NCI-H187 treated with DMSO at 0.1 percent for 48 hours (cell line): ENCODE measurements at places on chromosomes 12 and 14.

DNA sequence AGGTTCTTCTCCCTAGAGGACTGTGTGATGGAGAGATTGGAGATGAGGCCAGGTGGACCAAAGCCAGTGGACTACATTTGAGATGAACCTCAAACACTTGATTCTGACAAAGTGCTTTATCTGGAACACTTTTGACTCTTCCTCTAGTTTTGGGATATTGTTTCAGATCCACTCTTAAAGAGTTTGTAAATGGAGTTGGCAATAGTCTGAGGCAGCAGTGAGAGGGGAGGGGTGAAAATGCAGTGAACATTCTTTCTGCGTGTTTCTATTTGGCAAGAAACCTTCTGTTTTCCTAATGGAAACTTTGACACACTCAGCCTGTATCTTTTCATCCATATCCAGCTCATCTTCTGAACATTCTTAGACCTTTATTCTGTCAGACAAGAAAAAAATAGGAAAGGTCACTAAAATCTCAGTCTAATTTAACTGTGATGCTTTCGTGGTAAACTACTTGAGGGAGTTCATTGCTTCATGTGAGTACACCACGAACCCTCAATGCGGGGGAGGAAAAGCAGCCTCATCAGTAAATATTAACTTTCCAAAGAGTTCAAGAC is 57.4 kb upstream of the KCNJ8 start:
- DNase-seq: no peak

DNA sequence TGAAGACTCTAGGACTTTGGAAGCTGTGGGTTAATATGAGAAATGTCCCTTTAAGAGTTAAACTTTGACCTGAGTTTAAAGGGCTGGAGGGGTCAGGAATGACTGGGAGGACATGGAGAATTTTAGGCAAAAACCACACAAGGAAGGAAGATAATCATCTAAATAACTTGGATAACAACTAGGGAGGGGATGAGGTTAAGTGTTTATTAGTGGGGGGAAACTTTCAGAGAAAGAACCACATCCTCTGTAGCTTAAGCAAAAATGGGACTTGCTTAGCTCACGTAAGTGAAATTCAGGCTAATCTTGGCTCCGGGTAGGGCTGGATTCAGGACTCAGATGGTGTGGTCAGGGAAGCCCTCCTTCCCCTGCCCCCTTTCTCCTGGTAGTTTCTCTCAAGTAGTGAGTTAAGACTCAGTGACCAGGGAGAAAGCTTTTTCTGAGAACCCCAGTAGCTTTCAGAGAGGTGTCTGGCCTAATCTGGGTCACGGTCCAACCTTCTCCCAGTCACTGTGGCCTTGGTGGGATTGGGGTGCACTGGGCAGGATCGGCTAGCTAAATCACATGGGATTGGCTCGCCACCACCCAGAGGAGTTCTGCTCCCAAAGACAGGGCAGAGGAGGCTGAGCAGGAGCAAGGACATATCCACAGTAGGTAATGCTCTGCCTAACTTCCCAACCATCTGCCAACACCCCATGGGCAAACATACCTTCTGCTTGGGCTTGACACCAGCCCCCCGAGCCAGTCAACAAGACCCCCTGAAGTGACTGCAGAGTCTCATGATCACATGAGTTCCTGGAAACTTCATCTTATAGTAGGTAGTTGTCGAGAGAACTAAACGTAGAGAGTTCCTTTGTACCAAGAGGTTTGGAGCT is 52.8 kb downstream of the ARF6 start:
- DNase-seq: no peak

GRCh38 chr14:67263499-67264149 is 22.4 kb downstream of the PALS1 start:
- DNase-seq: no peak

GRCh38 chr14:61671082-61671481 is 24.2 kb upstream of the HIF1A start:
- DNase-seq: no peak

GRCh38 chr14:51552275-51552674 is 99.4 kb upstream of the FRMD6 start:
- no peak for DNase-seq

DNA sequence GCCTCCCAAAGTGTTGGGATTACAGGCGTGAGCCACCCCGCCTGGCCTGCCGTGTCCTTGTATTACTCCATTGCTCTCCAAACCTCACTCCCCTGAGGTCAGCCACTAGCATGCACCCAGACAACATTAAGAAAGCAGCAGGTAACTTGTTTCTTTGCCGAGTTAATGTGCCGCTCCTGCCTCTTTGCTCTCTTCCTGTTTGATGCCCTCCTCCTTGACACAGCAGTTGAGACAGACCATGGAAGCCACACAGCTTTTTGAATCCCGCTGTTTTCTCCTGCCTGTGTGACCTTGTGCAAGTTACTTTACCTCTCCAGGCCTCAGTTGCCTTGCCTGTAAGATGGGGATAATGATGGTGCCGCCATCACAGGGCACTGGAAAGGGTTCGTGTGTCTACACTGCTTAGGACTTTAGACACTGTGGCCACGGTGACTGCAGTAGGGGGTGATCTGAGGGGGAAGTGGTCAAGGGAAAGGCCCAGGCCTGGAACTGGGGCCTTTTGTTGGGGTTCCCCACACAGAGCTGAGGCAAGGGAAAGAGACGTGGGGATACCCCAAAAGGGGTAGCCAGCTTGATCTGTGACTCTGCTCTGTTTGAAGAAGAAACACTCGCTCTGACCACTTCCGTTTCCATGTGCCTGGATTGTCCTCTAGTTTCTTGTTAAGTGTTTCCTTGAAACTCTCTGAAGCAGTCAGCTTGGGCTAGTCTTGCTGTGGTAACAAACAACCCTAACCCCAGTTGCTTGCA is 69.3 kb downstream of the RIN3 start:
- DNase-seq: no peak

DNA sequence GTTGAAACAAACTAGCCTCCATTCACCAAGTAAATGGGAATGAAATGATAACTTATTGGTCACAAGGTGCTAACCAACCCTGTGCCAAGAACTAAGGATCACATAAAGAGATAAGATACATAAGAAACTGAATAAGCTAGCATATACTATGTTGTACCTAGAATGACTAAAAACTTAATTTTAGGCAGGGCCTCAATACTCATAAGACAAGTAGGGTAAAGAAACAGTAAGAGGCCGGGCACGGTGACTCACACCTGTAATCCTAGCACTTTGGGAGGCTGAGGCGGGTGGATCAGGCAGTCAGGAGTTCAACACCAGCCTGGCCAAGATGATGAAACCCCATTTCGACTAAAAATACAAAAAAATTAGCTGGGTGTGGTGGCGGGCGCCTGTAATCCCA is 17.7 kb downstream of the GDF11 start:
- DNase-seq: no peak

DNA sequence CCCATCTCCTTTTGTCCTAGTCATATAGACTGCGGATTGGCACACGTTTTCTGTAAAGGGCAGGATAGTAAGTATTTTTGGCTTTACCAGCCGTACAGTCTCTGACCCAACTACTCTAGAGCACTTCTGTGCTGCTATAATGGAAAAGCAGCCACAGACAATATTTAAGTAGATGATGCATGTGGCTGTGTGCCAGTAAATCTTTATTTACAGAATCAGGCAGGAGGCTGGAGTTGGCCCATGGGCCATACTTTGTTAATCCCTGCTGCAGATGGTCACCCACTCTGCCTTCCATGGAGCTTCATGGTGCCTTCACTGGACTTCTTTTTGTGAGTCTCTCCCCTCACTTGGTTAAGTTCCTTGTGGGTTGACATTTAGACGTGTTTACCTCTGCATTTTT is 584.5 kb upstream of the TBX3 start:
- no peak for DNase-seq

DNA sequence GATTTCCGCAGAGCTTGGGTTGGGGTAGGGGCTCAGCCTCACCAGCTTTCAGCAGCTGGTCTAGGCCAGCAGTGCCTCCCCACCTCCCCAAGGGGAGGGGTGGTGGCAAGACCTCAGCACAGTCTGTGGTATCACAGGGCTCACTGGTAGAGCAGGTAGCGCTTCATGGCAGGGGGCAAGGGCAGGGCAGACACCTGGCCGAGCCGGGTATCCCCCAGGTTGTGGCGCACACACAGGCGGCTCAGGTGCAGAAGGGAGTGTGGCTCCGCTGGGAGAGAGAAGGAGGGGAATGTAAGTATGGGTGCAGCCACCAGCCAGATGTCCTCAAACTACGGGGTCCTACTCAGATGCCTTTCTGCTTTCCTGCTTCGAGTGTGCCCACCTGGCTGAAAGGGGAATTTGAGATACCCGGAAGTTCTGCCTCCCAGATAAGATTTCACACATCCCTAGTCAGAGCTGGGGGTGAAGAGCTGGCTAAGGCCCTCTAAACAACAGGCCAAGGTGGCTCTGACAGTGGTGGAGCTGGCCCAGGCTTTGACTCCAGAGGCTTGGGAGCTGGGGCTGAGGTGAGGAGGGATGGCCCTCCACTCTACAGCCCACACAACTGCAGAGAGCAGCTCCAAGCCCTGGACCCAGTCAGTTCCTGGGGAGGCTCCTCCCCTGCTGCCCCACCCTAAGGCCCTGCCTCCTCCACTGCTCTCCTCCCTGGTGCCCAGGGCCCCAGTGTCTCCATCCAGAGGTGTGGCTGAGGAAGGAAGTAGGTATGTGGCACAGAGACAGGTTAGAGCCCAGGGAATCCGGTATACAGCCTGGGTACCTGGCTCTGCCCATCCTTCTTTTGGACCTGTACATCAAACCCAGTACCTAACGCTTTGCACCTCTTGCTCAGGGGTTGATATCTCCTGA is 1.8 kb downstream of the SPSB2 start:
- DNase-seq: no peak

DNA sequence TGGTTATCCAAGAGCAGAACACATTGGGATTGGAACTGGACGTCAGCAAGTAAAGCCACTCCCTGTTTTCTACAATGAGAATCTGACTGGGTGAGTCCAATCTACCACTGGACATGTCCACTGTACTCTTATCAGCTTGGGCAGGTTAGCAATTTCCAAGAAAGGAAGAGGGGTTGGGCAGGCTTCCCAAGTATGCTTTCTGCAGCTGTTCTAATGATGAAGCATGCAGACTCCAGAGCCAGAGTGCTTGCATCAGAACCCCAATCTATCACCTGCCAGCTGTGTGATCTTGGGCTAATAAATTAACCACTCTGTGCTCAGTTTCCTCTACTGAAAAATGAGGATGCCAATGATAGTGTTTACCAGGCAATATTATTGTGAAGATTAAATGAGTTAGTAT is 92.0 kb downstream of the EMP1 start:
- DNase-seq: no peak

GRCh38 chr14:100785626-100786025 is 40.3 kb upstream of the MEG3 start:
- DNase-seq: no peak

DNA sequence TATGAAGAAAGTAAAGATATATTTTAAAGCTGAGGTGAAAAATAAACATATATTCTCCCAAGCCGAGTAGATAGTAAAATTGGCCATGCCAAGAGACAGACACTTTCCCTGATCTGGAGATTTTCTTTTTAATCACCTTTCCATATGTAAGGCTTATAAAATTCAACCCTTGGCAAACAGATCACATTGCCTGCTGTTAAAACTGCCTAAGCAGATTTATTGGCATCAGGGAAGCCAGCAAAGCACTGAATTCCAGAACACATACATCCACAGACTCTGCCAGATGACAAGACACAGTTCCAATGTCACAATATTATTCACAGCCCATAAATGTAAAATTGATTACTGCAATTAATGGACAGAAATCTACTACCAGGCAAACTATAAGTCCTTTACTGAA is 78.2 kb upstream of the GARIN2 start:
- no peak for DNase-seq

- no peak for DNase-seq
Observed at GRCh38 chr12:32110942-32111341, 4.3 kb downstream of the BICD1 start.

DNA sequence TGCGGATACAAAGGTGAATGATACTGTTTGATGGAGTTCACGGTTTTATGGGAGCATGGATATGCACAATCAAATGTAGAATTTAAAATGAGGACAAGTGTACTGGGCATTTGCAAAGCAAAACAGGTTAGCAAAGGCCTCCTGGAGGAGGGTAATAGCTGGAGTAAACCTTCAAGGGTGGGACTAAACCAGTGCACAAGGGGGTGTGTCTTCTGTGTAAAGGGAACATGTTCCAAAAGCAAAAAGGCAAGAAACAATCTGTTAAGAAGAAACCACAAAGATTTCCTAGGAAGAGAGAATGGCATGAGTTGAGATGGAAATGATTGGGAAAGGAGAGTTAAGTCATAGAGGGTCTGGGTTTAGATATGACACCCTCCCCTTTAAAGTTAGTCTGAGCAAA is 109.2 kb upstream of the SLCO1C1 start:
- no peak for DNase-seq

- no peak for DNase-seq
Observed at GRCh38 chr14:99435327-99435726, 45.3 kb downstream of the SETD3 start.

DNA sequence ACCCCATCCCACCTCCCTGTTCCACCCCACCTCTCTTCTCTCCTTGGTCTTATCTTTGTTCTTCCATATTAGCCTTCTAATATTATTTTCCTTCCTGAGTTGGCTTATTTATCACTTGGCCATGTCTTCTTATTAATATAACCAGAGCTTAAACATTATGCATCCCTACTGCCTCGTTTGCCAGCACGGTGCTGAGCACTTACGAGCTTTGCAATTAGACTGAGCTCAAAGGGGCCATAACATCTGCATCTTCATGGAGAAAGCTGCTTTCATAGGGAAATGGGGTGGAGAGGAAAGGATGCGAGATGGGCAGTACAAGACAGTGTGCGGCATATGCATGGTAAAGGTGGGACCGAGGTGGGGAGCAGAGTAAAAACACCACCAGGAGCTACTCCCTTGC is 342.8 kb downstream of the FUT8 start:
- no peak for DNase-seq

- DNase-seq: no peak
Observed at GRCh38 chr12:90166671-90167070, 458.0 kb upstream of the ATP2B1 start.

DNA sequence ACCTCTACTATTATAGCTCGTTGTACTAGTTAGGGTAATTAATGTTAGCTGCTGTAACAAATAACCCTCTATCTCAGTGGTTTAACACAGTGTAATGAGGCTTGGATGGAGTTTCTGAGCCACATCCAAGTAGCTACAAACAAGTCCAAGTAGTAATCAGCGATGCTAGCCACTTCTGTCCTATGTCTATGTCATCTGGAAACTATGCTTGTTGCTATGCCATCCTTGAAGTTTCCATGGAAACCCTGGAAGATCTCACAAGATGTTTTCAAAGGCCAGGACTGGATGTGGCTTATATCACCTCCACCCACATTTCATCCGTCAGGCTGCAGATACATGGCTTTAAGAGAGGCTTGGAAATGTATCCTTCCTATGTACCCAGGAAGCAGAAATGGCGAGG is 422.1 kb downstream of the AACS start:
- DNase-seq: no peak

- DNase-seq: no peak
Observed at GRCh38 chr12:91108196-91108755, 3.0 kb downstream of the LUM start.

DNA sequence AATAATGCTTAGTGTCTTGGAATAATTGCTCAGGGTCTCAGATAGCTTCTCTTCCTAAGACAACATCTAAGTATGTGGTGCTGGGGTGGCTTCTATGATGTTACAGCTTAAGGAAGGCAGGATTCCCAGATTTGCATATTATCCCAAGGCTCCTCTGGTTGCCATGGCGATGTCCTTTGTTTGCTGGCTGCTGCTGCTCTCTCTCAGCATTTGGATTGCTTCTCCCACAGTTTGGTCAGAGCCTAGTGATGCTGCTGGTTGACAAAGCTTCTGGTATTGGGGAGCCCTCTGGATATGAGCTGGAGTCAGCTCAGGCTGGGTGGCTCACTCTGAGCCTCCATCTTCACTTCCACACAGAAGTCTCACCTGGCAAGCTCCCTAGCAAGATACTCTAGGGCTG is 56.4 kb upstream of the FBXO33 start:
- DNase-seq: no peak
